Stimulated activated CD8-positive, alpha-beta memory T cell treated with anti-CD3 and anti-CD28 coated beads, Interleukin-7, amount 100 ng/mL, for 1 hour (primary cell): ENCODE measurements at places on chromosomes 5 and 9.
A peak's percentile ranks its signal among the peaks of the same experiment; 100 is the strongest.

DNA sequence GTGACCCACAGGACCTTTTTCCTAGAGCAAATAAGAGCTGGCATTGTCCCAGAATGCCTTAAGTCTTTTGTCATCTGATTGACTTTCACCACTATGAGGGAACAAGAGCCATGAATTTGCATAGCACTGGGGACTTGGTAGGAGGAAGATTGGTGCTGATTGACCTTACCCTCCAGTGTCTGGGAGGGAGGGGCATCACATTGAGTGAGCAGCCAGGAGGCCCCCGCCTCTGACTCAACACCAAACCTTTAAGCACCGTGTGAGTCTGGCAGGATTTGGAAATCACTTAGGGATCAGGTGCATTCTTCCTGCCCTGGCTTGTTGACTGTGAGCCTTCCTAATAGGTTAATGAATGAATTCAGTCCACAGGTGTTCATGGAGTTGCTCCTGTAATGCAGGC is 40.7 kb downstream of the WNK2 start:
- no peak for DNase-seq

DNA sequence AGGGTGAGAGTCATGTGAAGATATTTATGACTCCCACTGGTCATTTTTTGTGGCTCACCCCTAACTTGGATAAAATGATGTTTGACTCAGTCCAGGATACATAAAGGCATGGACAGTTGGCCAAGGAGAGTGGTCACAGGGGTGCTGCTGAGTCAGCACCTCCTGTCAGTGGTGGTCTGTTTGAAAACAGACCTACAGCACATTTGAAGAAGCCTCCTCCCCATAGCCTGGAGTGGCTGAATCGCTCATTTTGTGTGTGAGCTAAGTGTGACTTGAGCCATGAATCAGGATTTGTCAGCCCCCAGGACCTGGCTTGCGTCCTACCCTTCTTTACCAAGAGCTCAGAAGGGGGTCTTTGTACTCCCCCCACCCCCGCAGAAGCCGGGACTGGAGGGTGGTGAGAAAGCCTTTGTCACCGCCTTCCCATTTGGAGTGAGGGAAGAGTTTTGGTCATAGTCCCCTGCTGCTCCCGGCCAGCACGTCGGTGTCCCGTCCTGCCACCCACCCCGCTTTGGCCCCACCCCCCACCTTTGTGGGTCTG is 35.6 kb downstream of the TRIO start:
- no peak for DNase-seq

DNA sequence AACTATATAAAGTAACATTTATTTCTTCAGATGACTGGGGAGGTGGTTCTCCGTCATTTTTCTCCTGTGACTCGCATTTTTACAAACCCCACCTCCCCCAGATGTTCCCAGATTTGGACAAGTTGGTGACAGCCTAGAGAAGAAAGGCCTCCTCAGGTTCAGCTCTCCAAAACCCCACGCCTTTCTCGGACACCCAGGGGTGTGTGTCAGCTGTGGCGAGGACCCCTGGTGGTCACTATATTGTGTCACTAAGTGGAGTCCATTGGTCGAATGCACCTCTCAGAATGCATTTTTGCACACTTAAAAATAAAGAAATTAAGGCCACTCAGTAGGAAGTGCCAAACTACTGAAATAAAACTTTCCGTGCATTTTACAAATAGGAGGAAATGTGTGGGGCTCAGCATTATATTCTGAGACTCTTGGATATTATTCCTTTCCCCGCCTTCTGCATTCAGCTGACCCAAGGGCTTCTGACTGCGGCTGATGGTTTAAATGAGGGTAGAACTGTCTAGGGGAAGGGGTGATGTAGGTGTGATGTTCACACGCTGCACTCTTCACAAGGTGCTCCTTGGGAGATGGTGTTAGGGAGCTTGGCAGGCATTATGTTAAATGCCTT is 47.6 kb downstream of the ACO1 start:
- no peak for DNase-seq

DNA sequence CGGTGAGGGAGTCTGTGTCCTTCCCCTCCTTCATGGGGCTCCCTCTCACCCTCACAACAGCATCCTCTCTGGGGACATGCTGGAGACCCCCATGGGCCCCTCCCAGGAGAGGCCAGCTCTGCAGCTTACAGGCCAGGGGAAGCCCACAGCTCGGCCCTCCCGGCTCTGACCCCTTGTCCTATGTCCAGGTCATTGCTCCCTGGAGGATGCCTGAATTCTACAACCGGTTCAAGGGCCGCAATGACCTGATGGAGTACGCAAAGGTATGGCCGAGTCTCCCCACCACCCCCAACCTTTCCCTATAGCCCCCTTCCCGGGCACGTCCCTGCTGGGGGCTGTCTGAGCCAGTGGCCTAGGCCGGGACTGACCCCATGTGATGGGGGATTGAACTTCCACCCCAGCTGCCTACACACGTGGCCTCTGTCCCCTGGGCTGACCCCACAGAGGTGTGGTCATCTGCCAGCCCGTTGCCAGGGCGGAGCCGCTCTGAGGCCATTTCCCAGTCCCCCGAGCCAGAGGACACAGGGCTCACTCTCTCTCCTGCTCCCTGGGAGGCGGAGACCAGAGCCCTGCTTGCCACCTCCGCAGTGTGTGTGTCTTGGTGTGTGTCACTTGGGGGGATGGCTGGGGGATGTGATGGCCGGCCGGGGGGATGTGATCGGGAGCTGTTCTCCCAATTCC is 21.9 kb downstream of the ASS1 start:
- DNase-seq, result no peak

GRCh38 chr9:35105126-35105525 is 2.2 kb upstream of the STOML2 start:
- no peak for DNase-seq

DNA sequence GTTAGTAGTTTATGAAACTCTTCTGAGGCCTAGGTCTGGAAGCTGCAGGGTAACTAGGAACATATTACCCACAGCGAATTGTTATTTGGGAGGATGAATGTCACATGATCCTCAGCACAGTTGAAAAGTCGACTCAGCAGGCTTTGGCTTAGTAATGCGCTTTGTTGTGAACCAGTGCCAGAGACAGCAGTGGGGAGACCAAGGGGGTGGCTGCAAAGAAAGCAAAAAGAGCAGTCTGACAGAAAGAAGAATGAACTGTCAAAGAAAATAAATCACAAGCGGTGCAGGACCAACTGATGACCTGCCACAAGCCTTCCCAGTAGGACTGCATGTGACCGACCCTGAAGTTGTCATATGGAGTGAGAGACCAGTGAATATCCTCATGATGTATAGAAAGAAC is 170.0 kb downstream of the CCDC171 start:
- DNase-seq, result no peak

- no peak for DNase-seq
Observed at GRCh38 chr9:110248361-110248760, 7.9 kb downstream of the TXN start.

DNA sequence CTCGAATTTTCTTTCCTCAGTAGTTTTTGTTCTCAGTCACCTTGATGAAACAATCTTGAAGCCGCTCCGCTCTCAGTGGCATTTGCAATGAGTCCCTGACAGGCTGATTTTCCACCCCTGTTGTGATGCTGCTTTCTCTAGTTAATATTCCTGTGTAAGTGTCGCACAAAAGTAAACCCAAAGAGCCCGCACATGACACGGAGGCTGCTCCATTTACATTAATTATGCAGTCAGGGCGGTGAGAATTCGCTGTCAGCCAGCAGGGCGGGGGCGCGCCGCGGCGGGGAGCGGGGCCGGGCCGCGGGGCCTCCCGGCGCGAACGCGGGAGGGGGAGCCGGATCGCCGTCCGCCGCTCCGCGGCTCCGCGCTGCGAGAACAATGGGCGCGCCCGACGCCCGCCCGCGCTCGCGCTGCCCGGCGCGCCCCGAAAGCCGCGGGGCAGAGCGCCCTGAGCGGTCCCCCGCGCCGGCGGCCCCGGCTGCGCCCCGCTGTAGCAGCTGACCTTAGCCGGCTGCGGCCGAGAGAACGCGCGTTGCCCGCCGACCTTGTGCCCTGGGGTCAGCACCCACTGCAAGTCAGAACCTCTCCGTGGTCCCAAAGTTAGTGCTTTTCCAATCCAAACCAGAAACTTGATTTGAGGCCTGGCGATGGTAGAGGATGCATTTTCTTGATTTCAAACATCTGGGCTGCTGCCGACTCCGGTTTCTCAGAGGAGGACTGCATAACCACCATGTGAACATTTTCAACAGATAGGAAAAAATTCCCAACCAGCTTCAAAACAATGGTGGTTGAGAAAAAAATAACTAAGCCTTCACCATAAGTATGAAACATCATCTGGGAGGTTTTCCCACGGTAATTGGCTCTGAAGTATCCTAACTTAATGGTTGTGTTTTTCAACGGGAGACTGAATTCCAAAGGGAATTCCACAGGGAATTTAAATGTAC is 142.6 kb downstream of the PBX3 start:
- no peak for DNase-seq

DNA sequence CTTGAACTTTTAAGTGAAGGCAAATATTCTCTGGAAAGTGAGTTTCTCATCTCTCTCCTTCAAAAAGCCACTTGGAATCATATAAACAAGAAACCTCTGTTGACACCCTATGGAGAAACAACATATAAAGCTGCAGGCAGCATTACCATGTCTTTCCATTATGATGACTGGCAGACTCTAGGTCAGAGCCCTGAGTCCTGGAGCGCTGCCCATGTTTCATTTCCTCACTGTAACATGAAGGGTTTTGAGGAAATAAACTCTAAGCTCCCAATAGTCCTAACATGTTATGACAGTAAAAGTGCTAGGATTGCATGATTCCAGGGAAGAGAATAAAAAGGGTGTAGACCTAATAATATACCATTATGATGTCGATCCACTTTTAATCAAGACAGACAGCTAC is 220.6 kb downstream of the CTNND2 start:
- DNase-seq, result no peak

DNA sequence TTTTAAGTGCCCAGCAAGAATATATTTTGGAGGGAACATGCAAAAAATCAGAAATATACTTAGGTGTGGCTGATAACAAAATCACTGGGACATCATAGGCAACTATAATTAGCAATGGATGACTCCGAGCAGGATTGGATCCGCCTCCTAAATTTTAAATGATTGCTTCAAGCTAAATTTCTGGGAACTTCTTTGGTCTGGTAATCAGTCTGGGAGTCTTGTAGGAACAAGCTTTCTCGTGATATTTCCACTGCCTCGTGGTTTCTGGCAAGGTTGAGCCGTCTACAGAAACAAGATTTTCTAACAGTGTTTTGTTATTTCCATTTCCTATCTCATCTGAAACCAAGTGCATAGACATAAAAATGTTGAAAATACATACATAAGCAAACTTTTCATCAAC is 232.6 kb downstream of the BNC2 start:
- DNase-seq, result no peak

DNA sequence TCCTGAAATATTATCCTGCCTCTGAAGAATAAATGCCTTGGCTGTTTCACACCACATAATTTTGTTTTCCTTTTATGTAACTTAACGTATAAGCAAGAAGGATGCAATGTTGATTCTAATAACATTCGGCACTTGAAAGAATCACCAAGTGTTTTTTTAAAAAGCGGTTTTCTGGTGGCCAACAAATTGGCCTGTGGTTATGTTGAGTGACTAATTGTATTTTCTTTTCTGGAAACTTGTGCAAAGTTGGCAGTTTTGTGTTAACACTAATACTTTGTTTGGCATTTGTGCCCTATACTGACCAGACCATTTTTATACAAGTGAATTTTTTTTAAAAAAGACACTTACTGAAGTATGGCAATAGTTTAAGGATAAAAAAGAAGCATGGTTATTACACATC is 452.7 kb downstream of the BNC2 start:
- DNase-seq, result no peak

DNA sequence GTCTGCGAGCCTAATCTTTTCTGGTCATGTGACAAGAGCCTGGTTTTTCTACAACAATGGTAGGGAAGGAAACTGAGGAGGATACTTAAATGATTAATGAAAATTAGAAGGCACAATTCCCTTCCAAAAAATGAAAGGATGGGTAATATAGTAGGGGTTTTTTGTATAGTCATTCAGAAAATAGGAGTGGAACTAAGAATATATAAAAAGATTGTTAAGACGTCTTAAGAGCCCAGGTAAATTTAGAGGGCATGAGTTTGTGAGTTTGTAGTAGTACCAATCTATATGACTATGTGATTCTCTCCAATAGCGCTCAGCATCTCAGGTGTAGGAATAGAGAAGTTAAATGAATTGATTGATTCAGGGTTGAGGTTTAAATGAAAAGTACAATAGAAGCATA is 50.1 kb downstream of the GNG10 start:
- DNase-seq, result no peak

GRCh38 chr5:138543730-138544104 is 681 bp upstream of the ETF1 start:
- DNase-seq, result no peak

GRCh38 chr9:121660367-121660766 is 8.9 kb downstream of the DAB2IP start:
- DNase-seq, result no peak

DNA sequence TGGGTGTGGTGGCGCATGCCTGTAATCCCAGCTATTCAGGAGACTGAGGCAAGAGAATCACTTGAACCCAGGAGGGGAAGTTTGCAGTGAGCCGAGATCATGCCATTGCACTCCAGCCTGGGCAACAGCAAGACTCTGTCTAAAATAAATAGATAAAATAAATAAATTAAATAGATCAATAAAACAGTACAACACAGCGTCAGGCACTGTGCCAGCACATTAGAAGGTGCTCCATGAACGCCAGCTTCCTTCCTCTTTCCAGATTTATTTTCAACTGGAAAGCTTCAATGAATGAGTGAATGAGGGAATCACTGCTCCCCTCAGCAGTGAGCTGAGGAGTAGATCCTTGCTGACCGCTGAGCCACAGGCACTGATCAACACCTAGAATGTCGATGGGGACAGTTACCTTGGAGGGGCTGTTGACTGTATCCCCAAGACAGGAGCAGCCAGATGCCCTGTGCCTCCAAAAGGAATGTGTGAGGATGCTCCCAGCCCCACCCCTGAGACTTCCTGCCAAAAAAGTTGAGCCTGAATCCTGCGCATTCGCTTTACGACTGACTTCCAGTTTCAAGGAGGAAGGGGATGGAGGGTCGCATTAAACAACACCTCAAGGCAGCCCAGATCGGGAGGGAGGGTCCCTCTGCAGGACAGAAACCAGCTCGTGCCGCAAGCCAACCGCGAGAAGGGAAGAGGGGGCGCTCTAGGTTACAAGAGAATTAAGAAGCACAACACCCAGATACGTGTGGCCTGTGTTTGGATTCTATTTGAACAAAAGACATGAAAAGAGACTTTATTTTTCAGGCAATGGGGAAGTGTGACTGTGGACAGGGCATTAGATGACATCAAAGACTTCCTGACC is 54.0 kb upstream of the CNOT6 start:
- no peak for DNase-seq

DNA sequence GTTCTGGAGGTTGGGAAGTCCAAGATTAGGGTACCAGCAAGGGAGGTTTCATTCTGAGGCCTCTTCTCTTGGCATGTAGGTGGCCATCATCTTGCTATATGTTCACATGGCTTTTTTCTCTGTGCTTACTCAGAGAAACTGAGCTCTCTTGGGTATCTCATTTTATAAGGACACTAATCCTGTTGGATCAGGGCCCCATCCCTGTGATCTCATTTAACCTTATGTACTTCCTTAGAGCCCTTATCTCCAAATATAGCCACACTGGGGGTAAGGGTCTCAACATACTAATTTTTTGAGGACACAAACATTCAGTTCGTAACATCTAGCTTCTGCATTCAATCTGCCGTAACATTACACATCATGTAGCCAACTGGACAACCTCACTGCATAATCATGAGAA is 6.6 kb downstream of the DHX29 start:
- no peak for DNase-seq

GRCh38 chr5:146369691-146370090 is 31.1 kb downstream of the POU4F3 start:
- DNase-seq, result no peak

GRCh38 chr5:81533629-81534405 is 139.9 kb upstream of the ACOT12 start:
- no peak for DNase-seq

- peak; percentile 12 for DNase-seq
Observed at GRCh38 chr9:87725900-87726709, at the start of gene CTSL. TSS of gene CTSL (plus strand) at chr9:87726119. CDS start at chr9:87727604, 1,485 bp downstream.
